Tibial nerve (tissue), 4 donors: ENCODE measurements at places on chromosomes 3 and 15.

DNA sequence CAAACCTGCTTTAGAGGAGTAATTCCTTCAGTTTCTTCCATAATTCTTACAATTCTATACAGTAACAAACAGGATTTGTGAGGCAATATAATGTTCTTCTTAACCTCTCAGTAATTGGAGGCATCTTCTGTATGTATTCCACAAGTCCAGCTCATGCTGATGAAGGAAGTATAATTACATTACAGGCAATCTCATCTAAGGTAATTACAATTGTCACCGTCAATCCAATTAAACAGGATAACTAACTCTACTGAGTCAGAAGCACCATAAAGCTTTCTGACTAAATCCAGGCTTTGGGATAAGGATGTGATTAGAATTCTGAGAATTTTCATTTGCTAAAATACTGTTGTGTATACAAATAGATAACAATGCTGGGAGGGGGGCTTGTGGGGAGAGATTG is 115.2 kb upstream of the SEMA6D start:
- H3K36me3 ChIP-seq, result no peaks in the 10 kb centered on the region
- H3K27me3 ChIP-seq, result no peaks in the 10 kb centered on the region
- H3K27ac ChIP-seq, result no peak overlapping the region
- H3K4me3 ChIP-seq, result no peak overlapping the region
- DNase-seq, result no peak

DNA sequence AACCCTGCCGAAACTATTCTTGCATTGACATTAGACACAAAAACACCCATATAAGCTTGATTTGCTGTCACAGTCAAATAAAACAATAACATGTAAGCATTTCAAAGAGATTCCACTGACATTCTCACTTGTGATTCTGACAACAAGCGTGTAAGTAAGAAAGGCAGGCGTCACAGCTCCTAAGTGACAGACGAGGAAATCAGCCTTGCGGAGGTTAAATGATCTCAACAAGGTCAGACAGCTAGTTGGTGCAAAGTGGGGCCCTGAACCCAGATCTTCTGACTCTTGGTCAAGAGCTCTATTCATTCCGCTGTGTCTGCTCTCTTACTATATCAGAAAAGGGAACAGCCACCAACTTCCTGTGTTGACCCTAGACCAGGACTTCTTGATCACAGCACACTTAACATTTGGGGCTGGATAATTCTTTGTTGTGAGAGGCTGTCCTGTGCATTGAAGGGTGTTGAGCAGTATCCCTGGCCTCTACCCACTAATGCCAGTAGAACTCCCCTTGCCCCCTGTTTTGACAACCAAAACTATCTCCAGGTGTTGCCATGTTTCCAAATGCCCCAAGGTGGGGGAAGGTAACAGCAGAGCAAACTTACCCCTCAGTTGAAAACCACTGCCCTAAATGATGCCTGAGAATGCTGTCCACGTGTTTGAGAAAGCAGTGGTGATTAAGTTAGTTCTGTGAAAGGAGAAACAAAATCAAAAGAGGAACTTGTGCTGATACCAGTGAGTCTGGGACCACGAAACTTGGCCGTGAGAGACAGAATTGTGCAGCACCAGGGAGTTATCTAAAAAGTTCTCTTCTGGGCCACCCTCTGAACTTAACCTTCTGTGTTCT is 86.1 kb downstream of the LIPC start:
- H3K27ac ChIP-seq, result peak overlapping the region; percentile 75
- peaks cover 59% of the 10 kb centered on the region for H3K4me1 ChIP-seq
- no peak overlapping the region for H3K4me3 ChIP-seq
- no peaks in the 10 kb centered on the region for H3K27me3 ChIP-seq
- no peaks in the 10 kb centered on the region for H3K36me3 ChIP-seq

DNA sequence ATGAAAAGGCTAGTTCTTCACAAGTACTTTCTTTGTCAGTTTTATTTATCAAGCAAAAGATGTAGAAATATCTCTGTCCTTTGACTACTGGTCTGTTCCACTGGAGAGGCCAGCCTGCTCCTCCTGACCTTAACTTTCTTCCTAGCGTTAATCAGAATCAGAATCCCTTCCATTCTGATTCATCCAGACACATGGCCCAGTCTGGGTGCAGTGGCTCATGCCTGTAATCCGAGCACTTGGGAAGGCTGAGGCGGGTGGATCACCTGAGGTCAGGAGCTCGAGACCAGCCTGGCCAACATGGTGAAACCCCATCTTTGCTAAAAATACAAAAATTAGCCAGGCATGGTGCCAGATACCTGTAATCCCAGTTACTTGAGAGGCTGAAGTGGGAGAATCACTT is 32.0 kb upstream of the MANF start:
- no peaks in the 10 kb centered on the region for H3K36me3 ChIP-seq
- H3K4me1 ChIP-seq, result no peaks in the 10 kb centered on the region

GRCh38 chr3:59978979-59979378 is 929.2 kb upstream of the CFAP20DC start:
- H3K27me3 ChIP-seq, result no peaks in the 10 kb centered on the region
- DNase-seq, result no peak
- no peak overlapping the region for H3K27ac ChIP-seq
- H3K36me3 ChIP-seq, result no peaks in the 10 kb centered on the region
- no peaks in the 10 kb centered on the region for H3K4me1 ChIP-seq

GRCh38 chr15:69725957-69726356 is 273.3 kb downstream of the RPLP1 start:
- no peaks in the 10 kb centered on the region for H3K27me3 ChIP-seq
- H3K36me3 ChIP-seq, result no peaks in the 10 kb centered on the region
- no peak overlapping the region for H3K4me3 ChIP-seq
- H3K27ac ChIP-seq, result no peak overlapping the region
- H3K4me1 ChIP-seq, result peaks cover 20% of the 10 kb centered on the region

GRCh38 chr3:161264852-161265251 is 43.7 kb downstream of the NMD3 start:
- H3K4me3 ChIP-seq, result no peak overlapping the region
- H3K36me3 ChIP-seq, result no peaks in the 10 kb centered on the region
- no peak overlapping the region for H3K27ac ChIP-seq

DNA sequence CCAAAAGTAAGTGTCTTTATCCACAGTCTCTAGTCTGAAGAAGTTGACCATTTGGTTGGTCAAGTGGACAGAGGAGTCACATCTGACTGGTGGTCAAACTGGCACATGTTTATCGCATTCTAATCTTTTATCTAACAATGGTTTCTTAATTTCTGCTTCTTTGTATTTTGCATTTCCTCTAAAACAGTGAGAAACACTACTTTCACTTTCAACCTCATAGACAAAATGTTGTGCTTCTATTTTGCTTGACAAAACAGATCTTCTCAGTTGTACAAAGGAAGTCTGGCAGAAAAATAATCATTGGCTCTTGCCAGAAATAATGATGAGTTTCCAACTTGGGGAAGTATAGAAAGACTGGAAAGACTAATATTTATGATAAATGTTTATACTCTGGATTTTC is 103.9 kb downstream of the MME start:
- DNase-seq, result no peak
- no peak overlapping the region for H3K27ac ChIP-seq
- no peak overlapping the region for H3K4me3 ChIP-seq
- H3K4me1 ChIP-seq, result peaks cover 13% of the 10 kb centered on the region
- H3K36me3 ChIP-seq, result no peaks in the 10 kb centered on the region

DNA sequence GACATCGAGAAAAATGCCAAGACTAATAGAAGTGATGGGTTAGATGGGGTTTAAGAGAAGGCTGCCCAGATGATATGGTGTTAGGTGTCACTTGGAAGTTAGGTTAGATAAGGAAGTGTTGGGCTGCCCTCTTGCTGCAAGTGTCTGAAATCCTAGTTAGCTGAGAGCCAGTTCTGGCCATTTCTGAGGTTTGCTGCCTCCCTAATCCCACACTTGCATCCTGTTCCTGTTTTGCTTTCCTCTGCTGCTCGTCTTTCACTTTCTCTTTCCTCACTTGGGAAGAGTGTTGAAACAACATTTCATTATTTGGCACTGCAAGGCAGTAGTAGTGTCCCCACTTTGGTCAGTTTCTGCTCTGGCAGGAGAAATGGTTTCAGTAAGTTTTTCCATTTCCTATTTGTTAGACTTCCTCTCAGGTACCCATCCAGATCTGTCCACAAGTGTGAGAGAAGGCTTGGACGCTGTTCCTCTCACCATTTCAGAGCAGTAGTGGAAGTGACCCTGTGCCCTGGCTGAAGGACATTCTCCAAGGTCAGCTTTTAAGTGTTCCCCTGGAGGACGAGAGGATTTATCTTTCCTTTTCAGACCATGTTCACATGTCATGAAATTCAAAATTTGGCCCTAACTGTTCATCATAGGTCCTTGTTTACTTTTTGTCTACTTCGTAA is 93.3 kb downstream of the ADAMTSL3 start:
- no peak for DNase-seq
- H3K27ac ChIP-seq, result no peak overlapping the region
- H3K4me1 ChIP-seq, result no peaks in the 10 kb centered on the region
- H3K36me3 ChIP-seq, result no peaks in the 10 kb centered on the region
- H3K4me3 ChIP-seq, result no peak overlapping the region

GRCh38 chr3:138946663-138947494 is at the start of the genes FOXL2 and FOXL2NB:
Gene FOXL2, minus strand, starts transcription at chr3:138947137. Its CDS starts 415 bp downstream, at chr3:138946722.
Gene FOXL2NB, plus strand, starts transcription at chr3:138947217. Its CDS starts 148 bp downstream, at chr3:138947365.
- peak within 1 kb of the TSS; percentile 46 for H3K4me3 ChIP-seq
- H3K27ac ChIP-seq, result no peak within 1 kb of the TSS
- no peaks in the 10 kb centered on the region for H3K4me1 ChIP-seq
- DNase-seq, result no peak
- no peaks in the 10 kb centered on the region for H3K36me3 ChIP-seq

GRCh38 chr3:66165660-66166059 is 55.1 kb upstream of the SLC25A26 start:
- H3K4me1 ChIP-seq, result no peaks in the 10 kb centered on the region
- no peak overlapping the region for H3K27ac ChIP-seq
- no peak for DNase-seq
- H3K36me3 ChIP-seq, result no peaks in the 10 kb centered on the region

- H3K4me3 ChIP-seq, result no peak overlapping the region
- no peaks in the 10 kb centered on the region for H3K27me3 ChIP-seq
These were observed 831.7 kb upstream of the ARPP21 start for GRCh38 chr3:34807611-34808010.

- H3K4me3 ChIP-seq, result no peak overlapping the region
- H3K36me3 ChIP-seq, result no peaks in the 10 kb centered on the region
- H3K4me1 ChIP-seq, result no peaks in the 10 kb centered on the region
- DNase-seq, result no peak
- H3K27ac ChIP-seq, result no peak overlapping the region
These were observed 156.3 kb downstream of the FRMD5 start for GRCh38 chr15:44038755-44039191.

- H3K4me1 ChIP-seq, result peaks cover 68% of the 10 kb centered on the region
- no peak overlapping the region for H3K27ac ChIP-seq
- no peaks in the 10 kb centered on the region for H3K36me3 ChIP-seq
- DNase-seq, result no peak
These were observed 13.4 kb downstream of the LRIG1 start for GRCh38 chr3:66487465-66487864.

GRCh38 chr3:2735392-2735894 is 374.7 kb downstream of the IL5RA start:
- H3K27ac ChIP-seq, result no peak overlapping the region
- no peak overlapping the region for H3K4me3 ChIP-seq
- no peaks in the 10 kb centered on the region for H3K36me3 ChIP-seq
- H3K4me1 ChIP-seq, result no peaks in the 10 kb centered on the region
- DNase-seq, result no peak

- no peaks in the 10 kb centered on the region for H3K27me3 ChIP-seq
- no peaks in the 10 kb centered on the region for H3K4me1 ChIP-seq
- H3K27ac ChIP-seq, result no peak overlapping the region
- no peaks in the 10 kb centered on the region for H3K36me3 ChIP-seq
- DNase-seq, result no peak
- H3K4me3 ChIP-seq, result no peak overlapping the region
These were observed 85.0 kb downstream of the FAM81A start for GRCh38 chr15:59522988-59523461.

DNA sequence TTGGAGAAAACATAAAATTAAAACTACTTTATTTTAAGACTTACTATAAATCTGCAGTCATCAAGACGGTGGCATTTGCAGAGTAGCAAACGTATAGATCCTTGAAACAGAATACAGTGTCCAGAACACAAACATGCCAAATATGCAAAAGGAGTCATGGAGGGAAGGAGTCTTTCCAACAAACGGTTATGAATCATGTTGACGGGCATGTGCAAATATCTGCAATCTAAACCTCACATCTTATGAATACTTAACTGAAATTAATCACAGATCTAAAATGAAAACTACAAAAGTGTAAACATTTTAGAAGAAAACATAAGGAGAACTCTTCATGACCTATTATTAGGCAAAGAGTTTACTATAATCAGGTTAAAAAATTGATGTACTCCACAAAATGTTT is 69.4 kb downstream of the TFRC start:
- no peaks in the 10 kb centered on the region for H3K4me1 ChIP-seq
- H3K4me3 ChIP-seq, result no peak overlapping the region
- no peak for DNase-seq

- no peaks in the 10 kb centered on the region for H3K27me3 ChIP-seq
- no peak overlapping the region for H3K4me3 ChIP-seq
- no peaks in the 10 kb centered on the region for H3K4me1 ChIP-seq
- no peak for DNase-seq
- no peak overlapping the region for H3K27ac ChIP-seq
These were observed 171.8 kb upstream of the CDIN1 start for GRCh38 chr15:36407647-36408046.

DNA sequence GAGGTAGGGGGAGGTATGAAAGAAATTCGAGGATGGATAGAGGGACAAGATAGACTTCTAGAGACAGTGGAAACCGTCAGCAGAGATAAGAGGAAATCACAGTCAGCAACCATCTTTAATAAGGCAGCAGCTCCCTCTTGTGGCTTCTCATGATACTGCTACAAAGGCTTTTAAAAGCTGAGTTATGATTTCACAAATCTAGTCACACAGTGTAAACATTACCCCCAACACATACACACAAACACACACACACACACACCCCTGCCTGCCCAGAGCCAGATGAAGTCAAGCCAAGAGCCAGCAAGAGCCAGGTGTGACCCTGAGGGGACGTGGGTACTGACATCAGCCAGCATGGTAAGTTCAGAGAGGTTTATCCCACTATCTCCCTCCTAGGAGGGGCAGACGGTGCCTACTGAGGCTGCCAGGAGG is 18.9 kb upstream of the TGM5 start:
- no peak overlapping the region for H3K27ac ChIP-seq
- no peaks in the 10 kb centered on the region for H3K4me1 ChIP-seq
- no peak overlapping the region for H3K4me3 ChIP-seq
- no peaks in the 10 kb centered on the region for H3K36me3 ChIP-seq

GRCh38 chr3:50139718-50140423 is 15.3 kb upstream of the SEMA3F start:
- no peak overlapping the region for H3K4me3 ChIP-seq
- no peaks in the 10 kb centered on the region for H3K4me1 ChIP-seq
- no peaks in the 10 kb centered on the region for H3K27me3 ChIP-seq
- no peaks in the 10 kb centered on the region for H3K36me3 ChIP-seq
- DNase-seq, result no peak
- no peak overlapping the region for H3K27ac ChIP-seq

GRCh38 chr3:74122281-74122680 is 492.2 kb downstream of the CNTN3 start:
- DNase-seq, result no peak
- no peak overlapping the region for H3K4me3 ChIP-seq
- no peaks in the 10 kb centered on the region for H3K27me3 ChIP-seq
- no peak overlapping the region for H3K27ac ChIP-seq
